Tibial nerve (tissue), 4 donors: ENCODE measurements at places on chromosomes 3 and 15.

- H3K27ac ChIP-seq = no peak overlapping the region
- no peak for DNase-seq
- H3K36me3 ChIP-seq = no peaks in the 10 kb centered on the region
- no peaks in the 10 kb centered on the region for H3K27me3 ChIP-seq
- peaks cover 15% of the 10 kb centered on the region for H3K4me1 ChIP-seq
Measured at GRCh38 chr3:112354642-112355306, 21.8 kb downstream of the CD200 start.

DNA sequence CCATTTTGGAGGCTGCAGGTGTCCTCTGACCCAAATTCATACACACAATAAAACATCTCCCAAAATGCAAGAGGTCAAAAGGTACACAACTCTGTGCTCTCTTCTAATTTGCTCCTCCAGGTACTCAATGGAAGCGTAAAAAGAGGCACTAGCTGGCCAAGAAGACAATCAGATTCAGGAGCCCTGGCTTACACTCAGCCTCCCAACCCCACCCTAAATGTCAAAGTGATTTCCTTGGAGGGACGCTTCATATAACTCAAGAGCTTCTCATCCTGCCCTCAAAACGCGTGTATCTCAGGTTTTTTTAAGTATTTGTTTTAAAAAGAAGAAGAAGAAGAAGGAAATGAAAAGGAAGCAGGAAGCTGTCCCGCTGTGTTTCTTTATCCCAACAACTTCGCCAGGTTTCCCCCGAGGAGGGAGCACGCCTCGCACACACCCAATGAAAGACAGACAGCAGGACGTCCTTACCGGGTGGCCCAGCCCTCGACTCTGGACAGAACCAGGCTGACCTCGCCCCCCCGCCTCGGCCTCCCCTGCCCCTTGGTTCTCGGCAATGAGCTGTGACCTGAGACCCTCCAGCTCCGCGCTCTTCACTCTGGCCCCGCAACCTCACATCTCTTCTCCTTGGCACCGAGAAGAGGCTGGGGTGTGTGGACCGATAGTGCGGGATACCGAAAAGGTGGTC is 620.7 kb upstream of the ZNF385D start:
- H3K27ac ChIP-seq = no peak overlapping the region
- H3K4me3 ChIP-seq = peak overlapping the region; percentile 52
- H3K36me3 ChIP-seq = no peaks in the 10 kb centered on the region
- DNase-seq = no peak
- H3K27me3 ChIP-seq = peaks cover 32% of the 10 kb centered on the region
- H3K4me1 ChIP-seq = peaks cover 17% of the 10 kb centered on the region

GRCh38 chr3:25497096-25497495 is 69.0 kb downstream of the RARB start:
- no peaks in the 10 kb centered on the region for H3K27me3 ChIP-seq
- H3K4me1 ChIP-seq = no peaks in the 10 kb centered on the region

- no peak overlapping the region for H3K27ac ChIP-seq
- no peak for DNase-seq
- no peaks in the 10 kb centered on the region for H3K36me3 ChIP-seq
- H3K27me3 ChIP-seq = no peaks in the 10 kb centered on the region
- no peaks in the 10 kb centered on the region for H3K4me1 ChIP-seq
- H3K4me3 ChIP-seq = no peak overlapping the region
Measured at GRCh38 chr3:185081521-185081920, 71.3 kb downstream of the C3orf70 start.

DNA sequence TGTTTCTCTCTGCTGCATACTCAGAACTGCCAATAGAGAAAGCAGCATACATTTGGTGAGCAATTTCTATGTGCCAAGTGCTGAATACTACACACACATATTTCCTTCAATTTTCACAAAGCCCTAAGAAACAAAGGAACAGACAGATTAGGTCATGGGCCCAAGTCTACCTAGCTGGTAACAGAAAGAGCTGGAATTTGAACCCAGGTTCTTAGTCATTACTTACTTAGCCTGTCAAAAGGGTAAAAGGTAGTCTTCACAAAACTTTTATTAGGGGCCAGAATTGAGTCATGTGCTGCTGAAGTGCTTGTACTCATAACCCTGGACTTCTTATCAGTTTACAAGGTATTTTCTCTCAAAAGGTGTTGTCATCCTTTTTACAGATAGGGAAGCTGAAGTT is 10.4 kb upstream of the ABHD17C start:
- H3K36me3 ChIP-seq = no peaks in the 10 kb centered on the region
- DNase-seq = no peak
- no peak overlapping the region for H3K4me3 ChIP-seq

- DNase-seq = peak; percentile 60
- peaks cover 7% of the 10 kb centered on the region for H3K36me3 ChIP-seq
- peaks cover 4% of the 10 kb centered on the region for H3K4me1 ChIP-seq
- no peaks in the 10 kb centered on the region for H3K27me3 ChIP-seq
- no peak overlapping the region for H3K4me3 ChIP-seq
Measured at GRCh38 chr15:51793521-51794305, 35.7 kb upstream of the TMOD3 start.

DNA sequence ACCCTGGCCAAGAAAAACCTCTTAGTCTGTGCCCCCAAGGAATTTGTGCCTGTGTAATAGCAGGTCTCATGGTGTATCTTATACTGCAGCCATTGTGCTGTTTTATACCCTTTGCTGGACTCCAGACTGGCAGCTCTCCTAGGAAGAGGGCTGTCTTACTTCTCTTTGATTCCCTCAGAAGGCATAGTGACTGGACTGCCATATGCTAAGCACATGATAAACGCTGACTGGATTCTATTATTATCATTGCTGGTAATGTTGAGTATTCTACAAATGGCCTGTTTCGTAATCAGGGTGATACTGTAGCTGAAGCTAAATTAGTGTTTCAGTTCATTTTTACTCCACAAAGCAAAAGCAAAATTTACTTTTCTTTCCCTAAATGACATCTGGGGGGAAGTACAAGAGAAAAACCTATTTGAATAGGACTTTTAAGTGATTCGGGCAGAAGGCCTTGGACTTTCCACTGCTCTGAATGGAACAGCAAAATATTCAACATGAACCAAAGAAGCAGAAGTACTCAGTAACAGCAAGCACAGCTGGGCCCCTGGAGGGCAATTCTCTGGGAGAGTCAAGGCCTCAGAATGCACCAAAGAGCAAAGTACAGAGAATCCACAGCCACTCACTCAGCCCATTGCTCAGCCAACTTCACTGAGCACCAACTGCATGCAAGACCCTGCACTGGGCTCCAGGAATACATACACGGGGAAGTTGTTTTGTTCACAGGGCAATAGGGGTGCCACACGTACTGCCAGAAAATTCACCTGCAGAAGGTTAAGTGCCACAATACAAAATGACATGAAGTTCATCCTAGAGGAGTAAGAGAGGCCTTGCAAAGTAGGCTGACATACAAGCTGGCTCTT is 7.9 kb upstream of the BCL2A1 start:
- no peaks in the 10 kb centered on the region for H3K27me3 ChIP-seq
- peak overlapping the region; percentile 82 for H3K27ac ChIP-seq
- no peaks in the 10 kb centered on the region for H3K36me3 ChIP-seq
- H3K4me1 ChIP-seq = no peaks in the 10 kb centered on the region

- H3K27me3 ChIP-seq = no peaks in the 10 kb centered on the region
- peaks cover 28% of the 10 kb centered on the region for H3K4me1 ChIP-seq
- no peak for DNase-seq
- H3K27ac ChIP-seq = peak overlapping the region; percentile 45
Measured at GRCh38 chr15:48565560-48566482, 79.7 kb downstream of the FBN1 start.

GRCh38 chr3:50238549-50239026 is 2.6 kb downstream of the GNAI2 start:
- peak overlapping the region; percentile 75 for H3K27ac ChIP-seq
- H3K4me3 ChIP-seq = peak overlapping the region; percentile 91
- H3K27me3 ChIP-seq = no peaks in the 10 kb centered on the region
- H3K36me3 ChIP-seq = peaks cover 10% of the 10 kb centered on the region

DNA sequence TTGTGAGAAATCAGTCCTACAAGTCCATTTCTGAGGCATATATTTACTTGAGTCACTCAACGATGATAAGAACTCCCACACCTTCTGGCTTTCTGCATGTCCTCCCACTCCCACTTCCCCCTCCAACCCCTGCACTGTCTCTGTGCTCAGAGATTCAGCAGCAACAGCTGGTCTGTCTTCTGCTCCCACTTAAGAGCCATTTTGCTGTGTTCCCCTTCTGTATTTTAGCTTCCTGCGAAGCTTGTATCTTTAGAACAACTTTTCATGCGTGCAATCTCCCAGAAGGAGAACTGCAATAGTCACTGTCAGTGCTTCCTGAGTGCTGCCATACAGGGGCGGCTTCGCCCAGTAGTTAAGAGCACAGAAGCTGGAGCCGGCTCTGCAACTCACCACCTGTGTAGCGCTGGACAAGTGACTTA is 90.0 kb upstream of the SPATA12 start:
- H3K4me3 ChIP-seq = no peak overlapping the region
- H3K27ac ChIP-seq = no peak overlapping the region

DNA sequence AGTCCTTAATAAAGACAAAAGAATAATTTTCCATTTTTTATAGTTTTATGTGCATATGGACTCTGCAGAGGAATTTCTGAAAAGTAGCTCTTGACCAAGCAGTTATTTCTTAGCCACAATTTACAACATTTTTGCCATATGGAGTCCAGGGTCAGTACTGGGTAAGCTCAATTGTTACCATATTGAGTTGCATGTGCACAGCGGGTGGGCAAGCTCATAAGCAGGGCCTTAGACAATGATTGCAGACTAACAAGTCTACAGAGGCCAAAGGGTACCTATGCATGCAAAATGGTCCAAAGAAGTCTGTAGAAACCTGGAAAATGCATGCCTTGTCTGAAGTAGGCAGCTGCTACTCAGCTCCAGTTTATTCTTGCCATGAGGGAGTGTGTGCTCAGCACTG is 19.0 kb upstream of the ARHGEF26 start:
- no peak for DNase-seq
- no peaks in the 10 kb centered on the region for H3K27me3 ChIP-seq
- H3K27ac ChIP-seq = no peak overlapping the region
- no peaks in the 10 kb centered on the region for H3K36me3 ChIP-seq
- peaks cover 6% of the 10 kb centered on the region for H3K4me1 ChIP-seq
- no peak overlapping the region for H3K4me3 ChIP-seq

GRCh38 chr3:135885885-135886284 is 79.6 kb upstream of the PPP2R3A start:
- no peak overlapping the region for H3K4me3 ChIP-seq
- no peaks in the 10 kb centered on the region for H3K4me1 ChIP-seq
- DNase-seq = no peak

- no peak overlapping the region for H3K27ac ChIP-seq
- DNase-seq = no peak
- no peaks in the 10 kb centered on the region for H3K27me3 ChIP-seq
- H3K4me3 ChIP-seq = no peak overlapping the region
- no peaks in the 10 kb centered on the region for H3K36me3 ChIP-seq
Measured at GRCh38 chr3:152255290-152255689, 13.4 kb upstream of the MBNL1 start.

DNA sequence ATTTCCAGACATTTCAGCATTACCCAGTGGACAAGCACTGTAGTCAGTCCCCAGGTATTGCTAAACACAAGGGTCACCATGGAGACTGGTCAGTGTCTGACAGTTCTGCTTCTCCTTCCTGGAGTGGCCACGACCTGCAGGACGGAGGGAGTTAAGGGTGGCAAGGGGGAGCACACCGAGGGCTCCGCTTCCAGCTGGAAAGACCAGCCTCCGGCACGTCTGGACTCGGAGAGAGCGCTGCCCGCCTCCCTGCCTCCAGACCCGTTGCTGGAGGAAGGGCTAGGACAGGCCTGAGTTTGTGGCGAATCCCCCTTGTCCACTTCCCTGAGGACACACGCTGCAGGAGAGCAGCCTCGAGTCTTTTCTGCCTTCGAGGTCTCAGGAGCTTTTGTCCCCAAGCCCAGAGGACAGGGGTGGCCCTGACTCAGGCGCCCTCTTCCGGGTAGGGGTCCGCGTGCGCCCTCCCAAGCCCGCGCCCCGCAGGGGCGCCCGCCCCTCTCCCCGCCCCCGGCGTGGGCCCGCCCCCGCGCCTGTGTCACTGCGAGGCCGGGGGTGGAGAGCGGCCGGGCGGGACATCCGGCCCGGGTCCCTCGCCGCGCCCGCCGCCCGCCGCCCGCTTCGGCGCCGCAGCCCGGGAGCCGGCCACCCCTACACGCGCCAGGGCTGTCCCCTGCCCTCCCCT is at the start of gene CHST14:
TSS of gene CHST14 (plus strand) at position 562 of the 682 bp plus-strand sequence. CDS start 230 bp downstream, outside the sequence.
- H3K27ac ChIP-seq = peak within 1 kb of the TSS; percentile 93
- DNase-seq = peak; percentile 44
- H3K27me3 ChIP-seq = no peaks in the 10 kb centered on the region
- H3K4me3 ChIP-seq = peak within 1 kb of the TSS; percentile 75

DNA sequence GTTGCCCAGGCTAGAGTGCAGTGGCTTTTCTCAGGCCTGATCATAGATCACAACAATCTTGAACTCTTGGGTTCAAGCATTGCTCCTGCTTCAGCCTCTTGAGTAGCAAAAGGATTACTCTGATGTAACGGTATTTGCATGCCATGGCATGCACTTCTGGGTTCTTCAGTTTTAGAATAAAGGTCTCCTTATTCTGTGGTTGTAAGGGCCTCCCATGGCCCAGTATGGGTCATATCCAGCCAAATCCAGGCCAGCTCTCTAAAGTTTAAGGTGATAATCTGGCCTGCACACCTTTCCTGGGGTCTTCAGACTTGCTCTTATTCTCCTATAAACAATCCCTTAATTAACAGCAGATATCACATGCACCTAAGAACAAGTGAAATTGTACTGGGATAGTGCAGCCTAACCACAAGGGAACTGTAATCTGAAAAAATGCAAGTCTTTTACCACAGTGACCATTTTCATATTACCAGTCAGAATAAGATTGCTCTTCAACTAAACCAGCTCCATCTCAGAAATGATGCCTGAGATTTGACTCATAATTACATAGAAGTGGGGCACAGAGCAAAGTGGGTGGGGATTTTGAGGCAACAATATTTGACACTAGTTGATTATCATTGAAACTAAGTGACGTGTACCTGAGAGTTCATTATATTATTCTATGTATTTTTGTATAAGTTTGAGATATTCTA is 25.4 kb downstream of the COMMD2 start:
- H3K36me3 ChIP-seq = peaks cover 7% of the 10 kb centered on the region
- H3K27ac ChIP-seq = no peak overlapping the region
- DNase-seq = no peak
- H3K4me3 ChIP-seq = no peak overlapping the region
- H3K4me1 ChIP-seq = no peaks in the 10 kb centered on the region

- H3K36me3 ChIP-seq = no peaks in the 10 kb centered on the region
- H3K4me3 ChIP-seq = no peak overlapping the region
- H3K4me1 ChIP-seq = peaks cover 6% of the 10 kb centered on the region
Measured at GRCh38 chr3:171824824-171825221, 14.5 kb upstream of the PLD1 start.

DNA sequence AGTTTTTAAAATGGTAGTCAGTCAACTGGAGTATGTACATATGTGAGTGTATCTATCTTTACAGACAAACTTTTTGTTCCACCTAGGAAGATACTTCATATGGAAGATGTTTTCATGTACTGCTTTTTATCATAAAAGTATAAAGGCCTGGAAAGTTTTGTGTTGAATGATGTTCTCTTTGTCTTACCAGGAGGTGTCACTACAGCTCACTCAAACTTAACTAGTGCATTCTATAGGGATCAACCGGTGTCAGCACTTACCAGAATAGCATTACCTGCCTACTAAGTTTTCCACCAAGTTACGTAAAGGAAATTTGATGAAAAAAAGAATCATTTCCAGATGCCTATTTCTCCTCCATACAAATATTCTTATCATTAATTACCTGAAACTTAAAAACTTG is 522.6 kb upstream of the SEMA6D start:
- no peaks in the 10 kb centered on the region for H3K4me1 ChIP-seq
- H3K36me3 ChIP-seq = no peaks in the 10 kb centered on the region
